Fibroblast of gingiva (primary cell): ENCODE measurements at places on chromosomes 5 and 9.

DNA sequence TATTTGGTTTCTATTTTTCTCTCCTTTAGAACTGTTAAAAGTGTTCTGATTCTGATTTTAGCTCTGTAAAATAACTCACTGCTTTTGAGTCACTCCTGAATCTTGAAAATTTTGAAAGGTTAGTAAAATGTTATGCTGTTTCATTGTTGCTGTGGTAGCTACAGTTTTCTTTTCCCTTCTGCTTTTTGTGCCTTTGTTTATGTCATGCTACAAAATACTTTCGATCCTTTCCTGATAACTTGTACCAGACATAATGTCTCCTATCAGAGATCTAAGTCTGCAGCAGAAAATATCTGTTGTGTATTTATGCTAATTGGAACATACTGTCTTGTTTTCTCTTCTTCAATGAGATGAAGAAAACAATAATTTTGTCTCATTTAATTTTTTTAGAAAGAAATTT, 26.9 kb upstream of the CEP120 start:
- no peak for DNase-seq

DNA sequence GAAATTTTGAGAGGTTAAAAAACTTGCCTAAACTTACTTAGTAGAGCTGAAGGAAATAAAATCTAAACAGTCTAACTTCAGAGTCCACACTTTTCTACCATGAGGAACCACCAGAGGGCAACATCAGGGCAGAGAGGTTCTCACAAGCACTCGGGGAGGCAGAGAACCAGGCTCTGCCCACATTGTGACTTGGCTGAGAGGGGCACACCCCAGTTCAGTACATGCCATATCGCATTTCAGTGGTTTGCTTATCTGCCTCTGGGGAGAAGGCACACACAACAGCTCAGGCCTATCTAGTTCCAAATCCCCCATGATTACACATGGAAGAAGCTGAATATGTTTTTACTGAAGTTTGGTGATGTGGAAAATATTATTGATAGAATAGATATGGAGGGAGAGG, 49.2 kb downstream of the EQTN start:
- DNase-seq = peak; percentile 7

GRCh38 chr5:135921388-135921787, 25.7 kb upstream of the IL9 start:
- DNase-seq = peak; percentile 4

DNA sequence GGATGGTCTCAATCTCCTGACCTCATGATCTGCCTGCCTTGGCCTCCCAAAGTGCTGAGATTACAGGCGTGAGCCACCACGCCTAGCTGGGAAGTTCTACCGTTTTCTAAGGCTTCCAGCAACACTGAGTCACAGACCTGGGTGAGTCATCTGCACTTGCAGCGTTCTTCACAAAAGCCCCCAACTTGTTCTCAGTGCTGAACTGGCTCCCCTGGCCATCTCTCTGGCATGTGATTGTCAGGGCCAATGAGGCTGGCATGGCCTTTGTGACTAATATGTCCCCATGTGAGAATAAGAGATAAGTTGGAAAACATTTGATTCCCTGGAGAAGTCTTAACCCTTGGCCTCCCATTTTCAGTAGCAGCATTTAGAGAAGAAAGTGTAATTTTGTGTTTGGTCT, 124.4 kb downstream of the WDR41 start:
- DNase-seq = no peak

DNA sequence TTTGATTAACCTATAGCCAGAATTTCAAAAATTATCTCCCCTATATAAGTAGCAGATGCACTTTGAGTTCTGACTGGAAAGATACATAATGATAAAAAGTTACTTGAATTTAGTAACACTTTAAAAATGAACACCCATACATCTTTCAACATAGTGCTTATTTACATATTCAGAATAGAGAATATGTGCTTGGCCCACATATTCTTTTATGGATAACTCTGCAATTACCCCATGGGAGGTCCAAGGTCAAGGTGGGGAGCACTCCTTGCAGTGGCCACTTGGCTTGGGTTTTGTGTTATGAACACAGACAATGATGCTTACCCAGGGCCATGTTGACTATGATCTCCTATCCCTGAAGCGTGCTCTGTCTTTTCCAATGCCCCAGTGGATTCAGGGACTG, 169.3 kb downstream of the CDC42SE2 start:
- no peak for DNase-seq

- DNase-seq = no peak
Observed at GRCh38 chr5:168378741-168379140, 87.3 kb downstream of the WWC1 start.

GRCh38 chr9:16626577-16627130, 243.8 kb downstream of the BNC2 start:
- peak; percentile 84 for DNase-seq

DNA sequence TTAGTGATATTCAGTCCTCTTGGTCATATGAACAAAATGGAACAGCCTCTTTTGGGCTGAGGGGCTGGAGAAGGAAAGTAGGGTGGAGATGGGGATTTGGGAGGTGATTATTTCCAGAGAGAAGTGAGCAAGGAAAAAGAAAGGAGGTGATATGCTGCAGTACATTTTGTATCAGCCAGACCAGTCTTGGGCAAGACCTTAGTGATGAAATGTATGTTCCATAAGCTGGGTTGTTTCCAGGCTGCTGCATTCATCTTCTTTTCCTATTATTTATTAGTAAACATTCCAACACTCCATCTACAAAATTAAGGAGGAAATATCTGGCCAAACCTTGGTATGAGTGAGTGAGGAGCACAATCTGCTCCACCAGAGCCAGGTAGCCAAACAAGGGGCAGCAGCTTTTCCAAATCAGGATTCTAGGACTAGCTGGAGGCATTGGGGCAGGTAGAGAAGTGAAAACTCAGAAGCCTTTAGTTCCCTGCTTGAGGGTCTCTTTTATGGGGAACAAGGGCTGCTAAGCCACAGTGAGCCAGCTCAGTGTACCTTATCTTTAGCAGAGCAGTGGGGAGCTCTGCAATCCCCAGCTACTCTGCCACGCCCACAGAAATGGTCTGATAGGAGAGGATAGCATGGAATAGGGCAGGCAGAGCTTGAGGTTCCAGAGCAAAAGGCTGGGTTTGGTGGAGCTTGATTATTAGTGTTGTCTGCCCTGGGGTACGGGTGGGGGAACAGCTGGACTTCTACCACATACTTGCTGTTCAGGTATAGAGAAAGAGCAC, 19.5 kb downstream of the RAD1 start:
- DNase-seq = peak; percentile 68
